ENCODE measurements at places on chromosomes 13 and 19.

GRCh38 chr13:106619688-106620555 is 52.0 kb upstream of the ARGLU1 start:
- no peak for DNase-seq

DNA sequence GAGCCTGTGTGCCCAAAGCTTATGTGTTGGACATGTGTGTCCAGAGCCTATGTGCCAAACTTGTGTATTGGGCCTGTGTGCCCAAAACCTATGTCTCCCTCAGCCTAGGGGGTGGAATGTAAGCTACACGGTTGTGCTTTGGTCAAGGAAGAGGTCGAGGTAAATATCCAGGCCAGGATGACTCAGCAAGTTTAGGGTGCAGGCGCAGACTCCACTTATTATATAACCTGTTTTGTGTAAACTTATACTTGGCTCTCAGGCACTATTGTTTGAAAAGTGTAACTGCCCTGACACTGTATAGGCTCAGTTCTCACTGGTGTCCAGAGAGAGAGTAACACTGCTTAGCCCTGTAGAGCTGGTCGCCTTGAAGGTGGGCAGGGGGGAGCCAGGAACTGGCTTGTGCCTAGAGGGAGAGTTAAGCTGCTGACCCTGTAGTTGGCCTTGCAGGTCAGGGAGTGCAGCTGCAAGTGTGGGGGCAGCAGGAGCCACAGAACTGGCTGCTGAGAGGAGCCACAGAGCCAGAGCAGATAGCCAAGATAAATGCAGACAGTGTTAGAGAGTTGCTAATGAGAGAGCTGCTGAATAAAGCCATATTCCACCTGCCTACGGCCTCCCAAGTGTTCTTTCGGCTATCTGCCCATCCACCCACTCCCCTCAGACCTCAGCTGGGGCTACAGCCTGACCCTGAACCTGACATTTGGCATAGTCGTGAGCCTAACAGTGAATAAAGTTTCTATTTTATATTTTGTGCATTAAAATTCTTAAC is 517.2 kb upstream of the SLITRK1 start:
- DNase-seq = no peak

GRCh38 chr13:99990126-99990977 is 8.8 kb downstream of the ZIC2 start:
- no peak for DNase-seq

GRCh38 chr13:46383383-46383782 is 3.7 kb downstream of the RUBCNL start:
- DNase-seq = no peak

- DNase-seq = no peak
These were observed 18.3 kb upstream of the ENOX1 start for GRCh38 chr13:43805071-43805468.

GRCh38 chr13:37490176-37490779 is 108.3 kb downstream of the POSTN start:
- DNase-seq = no peak

GRCh38 chr19:11242864-11243797 is 3.7 kb downstream of the ANGPTL8 start:
- DNase-seq = no peak

DNA sequence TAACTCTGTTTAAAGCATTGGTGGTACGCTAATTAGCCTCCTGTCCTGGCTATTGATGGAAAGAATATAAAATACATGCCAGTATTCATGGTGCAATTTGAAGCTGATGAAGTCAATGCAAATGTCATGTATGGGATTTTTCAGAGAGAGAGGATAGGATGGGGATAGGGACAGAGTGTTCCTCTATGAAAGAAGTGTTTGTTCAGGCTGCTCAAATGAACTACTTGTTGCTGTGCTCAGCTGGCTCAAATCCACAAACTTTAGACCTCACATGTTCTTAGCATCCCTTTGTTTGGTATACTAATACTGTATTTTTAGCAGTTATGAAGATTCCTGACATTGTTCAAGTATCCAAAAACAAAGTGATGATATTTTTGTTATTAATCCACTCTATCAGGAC is 116.5 kb downstream of the SLITRK1 start:
- no peak for DNase-seq

DNA sequence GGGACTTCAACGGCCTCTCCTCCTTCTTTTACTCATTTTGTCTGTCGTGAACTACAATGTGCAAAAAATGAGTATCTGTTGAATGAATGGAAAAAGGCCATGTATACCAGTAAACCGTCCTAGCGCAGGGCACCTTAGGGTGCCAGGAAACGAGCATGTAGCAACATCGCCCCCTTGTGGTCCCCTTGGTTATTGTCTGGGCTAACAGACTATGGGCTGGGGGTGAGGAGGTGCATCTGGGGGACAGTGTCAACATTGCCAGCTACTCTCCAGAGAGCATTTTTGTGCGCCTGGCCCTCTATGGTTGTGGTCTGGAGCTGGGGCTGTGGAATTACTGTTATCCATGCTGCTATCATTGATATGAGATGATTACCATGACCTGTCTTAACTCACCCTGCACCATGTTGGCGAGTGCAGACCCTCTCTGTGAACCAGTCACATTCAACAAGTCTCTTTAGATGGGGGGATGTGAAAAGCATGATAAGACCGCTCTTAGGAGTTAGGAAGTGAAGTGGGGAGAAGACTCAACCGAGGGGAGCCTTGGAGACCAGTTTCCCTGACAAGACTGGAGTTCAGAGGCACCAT is 22.8 kb upstream of the SIGLEC11 start:
- DNase-seq = no peak

DNA sequence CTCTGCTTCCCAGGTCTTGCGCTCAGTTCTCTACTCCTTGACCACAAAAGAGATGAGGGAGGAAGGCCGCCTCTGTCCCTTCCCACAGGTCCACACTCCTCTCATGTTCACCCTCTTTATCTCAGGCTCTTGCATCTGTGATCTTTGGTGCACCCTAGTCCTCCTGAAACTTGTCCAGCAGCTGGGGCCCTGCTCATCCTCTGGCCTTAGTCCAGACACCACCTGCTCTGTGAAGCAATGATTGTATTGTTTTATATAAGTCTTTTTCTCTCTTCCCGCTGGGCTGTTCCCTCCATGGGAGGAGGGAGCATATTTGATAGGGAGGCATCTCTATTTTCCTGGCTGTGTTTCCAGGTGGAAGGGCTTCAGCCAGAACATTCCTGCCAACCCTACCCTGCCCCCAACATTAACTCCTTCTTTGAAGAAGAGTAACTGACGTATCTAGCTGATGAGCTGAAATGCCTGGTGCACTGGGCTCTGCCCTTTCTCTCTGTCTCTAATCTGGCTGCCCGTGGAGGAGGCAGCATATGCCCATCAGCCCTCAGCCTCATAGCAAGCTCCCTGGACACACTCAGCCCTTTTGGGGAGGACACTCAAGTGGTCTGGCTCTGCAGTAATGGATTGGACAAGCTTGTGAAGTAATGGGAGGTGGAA is 38.2 kb upstream of the SIAH3 start:
- no peak for DNase-seq

GRCh38 chr13:27425918-27426630 is 1.7 kb downstream of the GTF3A start:
- DNase-seq = no peak

- DNase-seq = no peak
These were observed 467.2 kb upstream of the ARGLU1 start for GRCh38 chr13:107035186-107035585.

GRCh38 chr19:38697197-38697596 is 47.1 kb downstream of the CAPN12 start:
- no peak for DNase-seq

GRCh38 chr19:49224879-49225278 is 67.3 kb downstream of the TRPM4 start:
- DNase-seq = peak; percentile 58

GRCh38 chr13:91178099-91178498 is 169.4 kb upstream of the MIR17HG start:
- DNase-seq = no peak

GRCh38 chr19:49871349-49871985 is 4.1 kb upstream of the PNKP start:
- no peak for DNase-seq

- DNase-seq = no peak
These were observed 133.5 kb downstream of the TRPC4 start for GRCh38 chr13:37736045-37736444.

DNA sequence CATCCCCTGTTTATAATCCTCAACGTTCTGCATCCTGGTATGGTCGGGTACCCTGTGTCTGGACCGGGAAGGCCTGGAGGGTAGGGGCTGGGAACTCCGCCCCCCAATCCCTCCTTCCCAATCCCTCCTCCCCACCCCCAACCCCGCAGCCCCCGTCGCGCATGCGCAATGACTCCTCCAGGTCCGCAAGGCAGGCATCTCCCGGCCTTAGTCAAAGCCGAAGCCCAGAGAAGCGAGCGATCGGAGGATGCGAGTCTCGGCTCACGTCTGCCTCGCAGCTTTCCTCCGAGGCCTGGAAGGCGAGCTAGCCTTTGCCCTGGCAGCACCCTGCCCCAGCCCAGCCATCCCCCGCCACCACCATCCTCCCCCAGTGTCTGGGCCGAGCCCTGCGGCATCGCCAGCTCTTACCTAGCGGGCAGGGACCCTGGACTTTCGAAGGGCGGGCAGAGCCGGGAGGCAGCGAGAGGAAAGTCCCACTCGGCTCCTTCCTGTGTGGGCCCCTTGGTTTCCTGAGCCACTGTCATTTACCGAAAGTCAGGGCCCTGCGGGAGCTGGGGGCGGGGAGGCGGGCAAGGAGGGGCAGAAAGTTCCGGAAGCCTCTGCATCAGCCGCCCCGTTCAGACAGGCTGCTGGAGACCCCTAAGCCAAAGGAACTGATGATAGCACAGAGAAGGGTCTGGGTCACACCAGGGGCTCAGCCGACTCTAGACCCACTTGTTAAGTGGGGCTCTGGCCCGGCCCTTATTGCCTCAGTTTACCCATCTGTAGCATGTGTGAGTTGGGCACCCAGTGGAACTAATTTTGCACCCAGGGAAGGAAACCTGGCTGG is at the start of gene JAK3:
Gene JAK3, minus strand, starts transcription at position 445 of the 829 bp plus-strand sequence. CDS start 3,565 bp downstream, outside the sequence.
- DNase-seq = no peak

- no peak for DNase-seq
These were observed 11.7 kb upstream of the ADGRE5 start for GRCh38 chr19:14369399-14370168.

- no peak for DNase-seq
These were observed 128.3 kb upstream of the LSM14A start for GRCh38 chr19:34044021-34044420.

- DNase-seq = no peak
These were observed 184.6 kb downstream of the RGCC start for GRCh38 chr13:41641961-41642360.

GRCh38 chr13:32917504-32917903 is 98.7 kb upstream of the KL start:
- DNase-seq = no peak

GRCh38 chr19:2567580-2567979 is 91.7 kb downstream of the GADD45B start:
- peak; percentile 68 for DNase-seq

GRCh38 chr13:30659980-30660379 is 42.3 kb downstream of the USPL1 start:
- DNase-seq = no peak

DNA sequence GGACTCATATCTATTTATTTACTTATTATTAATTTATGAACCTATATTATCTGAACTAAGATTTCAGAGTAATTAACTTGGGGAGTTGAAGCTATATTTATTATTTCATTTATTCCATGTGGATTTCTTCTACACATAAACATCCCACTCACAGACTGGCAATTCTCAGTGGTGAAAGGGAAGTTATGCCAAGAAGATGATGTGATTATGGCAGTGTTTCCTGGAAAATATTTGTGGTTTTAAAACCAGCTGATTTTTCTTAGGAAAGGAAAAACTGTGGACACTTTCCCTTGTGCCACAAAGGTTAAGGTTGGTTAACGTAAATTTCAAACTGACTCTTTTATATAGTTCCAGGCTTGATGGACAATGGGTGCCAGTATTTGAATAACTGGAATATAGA is 513.1 kb downstream of the SLITRK6 start:
- DNase-seq = no peak

GRCh38 chr19:948842-949496 is 23.1 kb downstream of the ARID3A start:
- no peak for DNase-seq

- no peak for DNase-seq
These were observed 461 bp upstream of the WASF3 start for GRCh38 chr13:26557051-26557392.

DNA sequence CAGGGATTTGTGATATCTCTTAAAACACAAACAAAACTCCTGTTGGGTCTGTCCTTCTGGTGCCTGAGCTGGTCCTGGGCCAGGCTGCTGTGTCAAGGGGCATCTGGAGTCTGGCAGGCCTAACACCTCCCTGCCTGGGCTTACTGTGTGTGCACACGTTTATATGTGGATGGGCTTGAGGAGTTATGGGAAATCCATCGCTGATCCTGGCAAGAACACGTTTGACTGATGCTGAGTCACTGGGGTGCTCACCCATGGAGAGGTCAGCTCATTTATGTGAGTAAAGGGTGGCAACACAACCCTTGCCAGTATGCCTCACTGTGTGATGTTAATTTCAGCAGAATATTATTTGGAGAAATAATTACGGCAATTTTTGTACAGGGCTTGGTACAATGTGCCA is 44.5 kb upstream of the PCDH8 start:
- DNase-seq = no peak

- DNase-seq = no peak
These were observed 17.5 kb downstream of the SYDE1 start for GRCh38 chr19:15124572-15125231.

DNA sequence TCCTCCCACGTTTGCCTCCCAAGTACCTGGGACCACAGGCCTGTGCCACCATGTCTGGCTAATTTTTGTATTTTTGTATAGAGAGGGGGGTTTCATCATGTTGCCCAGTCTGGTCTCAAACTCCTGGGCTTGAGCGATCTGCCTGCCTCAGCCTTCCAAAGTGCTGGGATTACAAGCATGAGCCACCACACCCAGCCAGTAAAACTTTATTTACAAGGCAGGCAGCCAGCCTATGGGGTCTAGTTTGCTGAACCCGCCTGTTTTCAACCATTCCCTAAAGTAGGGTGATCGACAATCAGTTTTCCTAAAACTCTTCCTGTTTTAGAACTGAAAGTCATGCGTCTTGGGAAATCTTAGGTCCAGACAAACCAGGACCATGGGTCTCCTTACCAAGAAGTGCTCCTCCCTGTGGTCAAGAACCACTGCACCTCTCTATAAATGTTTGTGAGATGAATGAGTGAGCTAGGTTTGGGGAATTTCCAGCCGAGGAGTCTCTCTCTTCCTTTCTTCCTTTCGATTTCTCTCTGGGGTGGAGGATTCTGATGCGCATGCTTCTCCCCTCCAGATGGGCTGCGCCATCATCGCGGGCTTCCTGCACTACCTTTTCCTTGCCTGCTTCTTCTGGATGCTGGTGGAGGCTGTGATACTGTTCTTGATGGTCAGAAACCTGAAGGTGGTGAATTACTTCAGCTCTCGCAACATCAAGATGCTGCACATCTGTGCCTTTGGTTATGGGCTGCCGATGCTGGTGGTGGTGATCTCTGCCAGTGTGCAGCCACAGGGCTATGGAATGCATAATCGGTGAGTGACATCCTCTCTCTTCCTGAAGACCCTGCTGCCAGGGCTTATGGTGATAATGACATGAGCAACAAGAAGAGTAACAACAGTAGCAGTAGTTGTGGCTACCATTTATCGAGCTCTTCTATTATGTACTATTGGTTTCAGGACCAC is 38.7 kb downstream of the ADGRE1 start:
- DNase-seq = no peak

Measured in chondrocyte (in vitro differentiated cells).